Fibroblast of skin of right biceps (primary cell): ENCODE measurements at places on chromosomes 7 and 10.
A peak's percentile ranks its signal among the peaks of the same experiment; 100 is the strongest.

DNA sequence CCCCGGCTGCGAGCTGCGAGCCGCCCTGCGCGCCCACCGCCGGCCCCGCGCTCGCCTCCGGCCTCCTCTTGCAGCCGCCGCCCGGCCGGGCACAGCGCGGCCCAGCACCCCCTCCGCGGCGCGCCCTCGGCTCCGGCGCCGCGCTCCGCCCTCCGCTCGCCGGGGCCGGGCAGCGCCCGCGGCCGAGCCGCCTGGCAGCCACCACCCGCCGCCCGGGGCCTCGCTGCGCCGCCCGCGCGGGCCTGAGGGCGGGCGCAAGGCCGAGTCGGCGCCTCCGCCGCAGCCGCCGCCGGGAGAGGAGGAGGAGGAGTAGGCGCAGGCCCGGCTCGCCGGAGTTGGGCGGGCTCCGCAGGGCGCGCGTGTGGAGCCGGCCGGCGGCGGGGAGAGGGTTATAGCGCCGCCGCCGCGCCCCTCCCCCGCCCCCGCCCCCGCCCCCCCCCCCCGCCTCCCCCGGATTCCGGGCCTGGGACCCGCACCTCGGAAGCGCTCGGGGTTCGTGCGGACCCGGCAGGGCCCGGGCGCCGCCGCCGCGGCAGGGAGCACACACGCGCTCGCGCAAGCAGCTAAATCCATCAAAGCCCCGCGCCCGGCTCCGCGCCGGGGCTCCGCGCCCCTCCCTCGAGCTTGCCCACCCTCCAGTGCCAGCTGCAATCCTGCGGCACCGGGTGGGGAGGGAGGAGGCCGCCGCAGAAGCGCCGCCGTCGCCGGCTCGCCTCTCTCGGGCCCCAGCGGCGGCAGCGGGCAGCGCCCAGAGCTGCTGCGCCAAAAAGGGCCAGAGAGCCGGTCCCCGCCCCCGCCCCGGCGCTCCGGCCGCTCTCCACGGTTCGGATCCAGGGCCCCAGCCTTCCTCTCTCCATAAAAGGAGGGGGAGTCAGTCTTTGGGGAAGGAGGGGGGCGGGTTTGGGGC lies at the start of gene PDGFA:
TSS of gene PDGFA (minus strand) at position 363 of the 907 bp plus-strand sequence. CDS start 845 bp downstream, outside the sequence.
- DNase-seq = peak; percentile 54

GRCh38 chr10:101091546-101092290 lies 29.9 kb downstream of the KAZALD1 start:
- no peak for DNase-seq

- DNase-seq = no peak
Measured at GRCh38 chr10:69492091-69492745, 41.0 kb downstream of the TSPAN15 start.

GRCh38 chr7:29851487-29851886 lies 45.2 kb downstream of the WIPF3 start:
- no peak for DNase-seq

- peak; percentile 23 for DNase-seq
Measured at GRCh38 chr7:78562191-78562590, 763.6 kb downstream of the PHTF2 start.

DNA sequence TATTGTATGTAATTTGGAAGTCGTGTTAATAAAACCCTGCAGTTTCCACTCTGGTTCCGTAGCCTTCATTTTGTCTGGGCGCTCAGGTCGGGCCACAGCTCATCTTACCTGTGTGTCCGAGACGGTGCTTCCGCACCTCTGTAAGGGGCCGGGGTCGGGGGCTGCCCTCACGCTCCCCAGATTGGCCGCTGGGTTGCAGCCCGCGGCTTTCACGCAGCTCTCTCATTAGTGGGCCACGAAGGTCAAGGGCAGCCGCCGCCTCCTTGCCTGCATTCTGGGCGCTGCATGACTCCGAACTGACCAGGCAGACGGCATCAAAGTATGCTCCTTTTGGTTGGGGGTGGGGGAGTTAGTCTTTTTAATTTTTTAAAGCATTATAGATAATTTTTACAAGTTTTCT lies 30.8 kb downstream of the SHH start:
- no peak for DNase-seq

GRCh38 chr10:30134171-30134945 lies 75.0 kb upstream of the JCAD start:
- peak; percentile 36 for DNase-seq

GRCh38 chr10:97481071-97481470 lies 17.2 kb downstream of the MMS19 start:
- DNase-seq = no peak

DNA sequence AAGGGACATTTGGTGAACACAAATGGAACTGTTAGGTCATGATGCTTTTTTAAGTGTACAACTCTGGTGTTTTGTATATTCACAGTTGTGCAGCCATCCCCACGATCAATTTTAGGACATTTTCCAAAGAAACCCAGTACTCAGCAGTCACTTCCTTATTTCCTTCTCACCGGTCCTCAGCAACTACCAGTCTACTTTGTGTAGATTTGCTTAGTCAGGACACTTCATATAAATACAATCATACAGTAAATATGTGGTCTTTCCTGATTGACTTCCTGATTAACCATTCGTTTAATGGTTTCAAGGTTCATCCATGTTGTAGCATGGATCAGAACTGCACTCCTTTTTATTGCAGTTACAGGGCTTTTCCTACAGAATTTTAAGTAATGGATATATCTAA lies 14.4 kb downstream of the SGPL1 start:
- DNase-seq = peak; percentile 45

DNA sequence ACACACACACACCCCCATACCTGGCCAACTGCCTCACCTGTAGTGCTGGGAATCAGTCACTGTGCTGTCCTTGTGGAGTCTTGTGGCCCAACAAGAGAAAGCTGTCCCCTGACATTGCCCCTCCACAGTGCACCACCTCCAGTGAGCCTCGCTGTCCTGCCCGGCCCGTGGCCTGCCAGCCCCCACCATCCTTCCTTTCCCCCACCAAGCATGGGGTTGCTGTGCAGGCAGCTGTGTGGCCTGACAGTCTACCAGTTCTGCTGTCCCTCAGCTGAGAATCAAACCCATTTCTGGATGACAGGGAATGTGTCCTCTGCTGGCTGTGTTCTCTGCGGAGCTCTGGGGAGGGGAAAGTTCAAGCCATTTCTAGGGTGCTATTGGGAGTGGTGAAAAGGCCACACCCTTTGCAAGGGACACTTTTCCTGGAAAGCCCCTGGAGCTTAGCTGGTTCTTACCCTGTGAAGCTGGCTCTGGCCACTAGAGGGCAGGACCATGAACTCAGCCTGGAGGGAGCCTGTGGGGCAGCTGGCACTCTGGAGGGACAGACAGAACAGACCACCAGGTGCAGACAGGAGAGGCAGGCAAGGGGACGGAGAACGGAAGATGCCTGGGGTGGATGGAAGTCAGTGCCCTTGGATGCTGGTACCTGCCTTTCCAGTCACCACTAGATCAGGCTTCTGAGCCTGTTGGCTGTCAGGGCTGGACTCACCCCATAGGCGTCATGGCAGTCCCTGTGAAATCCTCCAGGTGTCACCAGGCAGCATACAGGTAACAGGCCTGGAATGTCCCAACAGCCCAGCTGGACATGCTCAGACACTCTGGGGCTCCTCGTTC lies 10.5 kb upstream of the MTPAP start:
- peak; percentile 32 for DNase-seq

DNA sequence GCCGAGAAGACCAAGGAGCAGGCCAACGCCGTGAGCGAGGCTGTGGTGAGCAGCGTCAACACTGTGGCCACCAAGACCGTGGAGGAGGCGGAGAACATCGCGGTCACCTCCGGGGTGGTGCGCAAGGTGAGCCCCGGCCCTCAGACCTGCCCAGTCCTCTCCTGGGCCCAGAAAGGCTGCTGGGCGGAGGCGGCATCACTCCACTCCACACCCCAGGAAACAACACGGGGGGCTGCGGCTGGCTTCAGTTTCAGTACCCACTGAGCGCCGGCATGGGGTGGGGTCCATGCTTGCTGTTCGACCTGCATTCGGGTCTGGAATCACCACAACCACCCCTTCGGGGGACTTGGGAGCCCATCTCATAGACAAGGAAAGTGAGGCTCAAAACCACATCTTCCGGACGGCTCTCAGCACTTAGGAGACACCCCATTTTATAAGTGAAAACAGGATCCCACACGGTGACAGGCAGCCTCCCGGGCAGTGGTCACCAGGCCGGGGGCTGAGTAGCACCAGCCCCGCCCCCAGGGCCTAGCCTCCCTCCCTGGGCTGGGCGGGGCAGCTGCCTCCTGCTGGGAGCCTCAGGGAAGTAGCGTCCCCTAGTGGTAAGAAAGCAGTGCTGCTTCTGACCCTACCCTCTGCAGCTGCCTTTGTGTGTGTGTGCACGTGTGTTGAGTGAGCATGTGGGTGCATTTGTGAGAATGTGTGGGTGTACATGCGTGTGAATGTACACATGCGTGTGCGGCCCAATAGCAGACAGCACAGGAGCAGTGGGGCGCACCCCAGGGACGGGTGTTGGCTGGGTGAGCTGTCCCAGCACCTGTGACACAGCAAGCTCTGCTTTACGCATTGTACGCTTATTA lies 1.8 kb downstream of the SNCG start:
- DNase-seq = peak; percentile 68

- DNase-seq = no peak
Measured at GRCh38 chr10:54903745-54904144, 102.7 kb upstream of the PCDH15 start.

DNA sequence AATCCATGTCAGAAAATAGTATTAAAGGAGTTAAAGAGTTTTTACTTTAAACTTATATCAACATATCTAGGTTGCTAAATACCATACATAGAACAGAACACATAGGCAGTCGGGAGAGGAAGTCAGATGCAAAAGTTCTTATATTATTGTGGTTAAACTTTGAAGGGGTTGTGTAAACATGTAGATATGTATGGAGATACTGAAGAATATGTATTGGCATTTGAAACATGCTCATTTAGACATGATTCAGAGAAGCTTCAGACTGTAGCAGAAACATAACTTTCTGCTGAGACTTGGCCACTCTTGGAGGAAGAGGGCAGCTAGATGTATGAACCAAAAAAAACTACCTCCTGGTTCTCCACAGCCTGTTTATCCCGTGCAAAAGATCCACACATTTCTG lies 103.5 kb upstream of the FERD3L start:
- peak; percentile 90 for DNase-seq

DNA sequence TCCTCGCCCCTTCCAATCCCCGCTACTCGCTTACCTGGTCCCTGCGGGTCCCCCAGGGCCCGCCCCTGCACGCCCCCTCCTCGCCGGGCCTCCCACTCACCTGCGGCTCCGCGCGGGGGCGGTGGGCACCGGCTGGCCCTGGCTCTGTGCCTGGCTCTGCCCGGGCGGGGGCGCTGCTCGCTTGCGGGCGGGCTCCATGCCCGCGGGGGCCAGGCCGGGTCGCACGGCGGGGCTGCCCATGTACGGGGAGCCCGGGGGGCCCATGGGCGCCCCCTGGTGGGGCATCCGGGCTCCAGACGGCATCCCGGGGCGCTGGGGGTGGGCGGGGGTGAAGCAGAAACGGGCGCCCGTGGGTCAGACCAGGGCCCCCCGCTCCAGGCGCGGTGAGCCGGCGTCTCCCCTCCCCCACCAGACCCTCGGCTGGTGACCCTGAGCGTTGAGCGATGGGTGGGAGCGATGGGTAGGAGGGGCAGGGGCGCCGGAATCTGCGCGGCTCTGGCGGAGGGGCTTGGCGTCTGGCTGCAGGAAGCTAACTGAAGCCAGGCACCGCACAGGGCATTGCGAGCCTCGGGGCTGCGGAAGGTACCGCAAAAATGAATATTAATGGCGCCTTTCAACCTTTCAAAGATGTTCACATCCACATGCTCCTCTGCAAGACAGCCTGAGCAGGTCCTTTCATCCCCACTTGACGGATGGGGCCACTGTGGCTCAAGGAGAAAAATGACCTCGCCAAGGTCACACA lies 3.0 kb downstream of the SMARCD3 start:
- peak; percentile 42 for DNase-seq
